T-helper 9 cell (primary cell): ENCODE measurements at places on chromosomes 7 and 10.
A peak's percentile ranks its signal among the peaks of the same experiment; 100 is the strongest.

- no peak for DNase-seq
These were observed 498.9 kb downstream of the RPS24 start for GRCh38 chr10:78532480-78533042.

GRCh38 chr10:107232013-107232412, 67.5 kb upstream of the SORCS1 start:
- DNase-seq: no peak

- DNase-seq: no peak
These were observed 5.8 kb upstream of the CPA1 start for GRCh38 chr7:130374507-130374906.

DNA sequence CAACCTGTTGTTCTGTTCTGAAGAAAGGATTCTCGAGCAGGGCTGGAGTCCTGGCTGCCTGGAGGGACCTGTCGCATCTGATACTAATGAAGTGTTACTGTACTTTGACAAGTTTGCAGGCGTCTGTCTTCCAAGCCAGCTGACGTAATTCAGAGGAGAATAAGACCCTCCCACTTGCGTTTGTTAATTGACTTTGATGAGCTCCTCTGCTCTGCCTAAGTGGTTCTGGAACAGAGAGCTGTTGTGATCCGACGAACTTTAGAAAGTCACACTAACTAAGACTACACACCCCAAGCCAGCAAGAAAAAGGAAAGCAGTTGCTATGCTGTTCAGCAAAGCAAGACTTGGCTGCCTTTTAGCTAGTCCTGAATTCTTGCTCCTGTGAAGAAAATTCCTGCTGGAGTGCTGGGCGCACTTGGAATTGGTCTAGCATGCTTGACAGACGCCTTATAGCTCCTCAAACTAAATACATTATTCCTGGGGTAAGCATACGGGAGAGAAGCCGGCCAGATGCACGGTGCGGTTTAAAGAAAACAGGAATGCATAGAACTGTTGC, 200.3 kb downstream of the CACNB2 start:
- DNase-seq: no peak

- DNase-seq: no peak
These were observed 131.7 kb downstream of the DNAJB6 start for GRCh38 chr7:157468221-157469111.

DNA sequence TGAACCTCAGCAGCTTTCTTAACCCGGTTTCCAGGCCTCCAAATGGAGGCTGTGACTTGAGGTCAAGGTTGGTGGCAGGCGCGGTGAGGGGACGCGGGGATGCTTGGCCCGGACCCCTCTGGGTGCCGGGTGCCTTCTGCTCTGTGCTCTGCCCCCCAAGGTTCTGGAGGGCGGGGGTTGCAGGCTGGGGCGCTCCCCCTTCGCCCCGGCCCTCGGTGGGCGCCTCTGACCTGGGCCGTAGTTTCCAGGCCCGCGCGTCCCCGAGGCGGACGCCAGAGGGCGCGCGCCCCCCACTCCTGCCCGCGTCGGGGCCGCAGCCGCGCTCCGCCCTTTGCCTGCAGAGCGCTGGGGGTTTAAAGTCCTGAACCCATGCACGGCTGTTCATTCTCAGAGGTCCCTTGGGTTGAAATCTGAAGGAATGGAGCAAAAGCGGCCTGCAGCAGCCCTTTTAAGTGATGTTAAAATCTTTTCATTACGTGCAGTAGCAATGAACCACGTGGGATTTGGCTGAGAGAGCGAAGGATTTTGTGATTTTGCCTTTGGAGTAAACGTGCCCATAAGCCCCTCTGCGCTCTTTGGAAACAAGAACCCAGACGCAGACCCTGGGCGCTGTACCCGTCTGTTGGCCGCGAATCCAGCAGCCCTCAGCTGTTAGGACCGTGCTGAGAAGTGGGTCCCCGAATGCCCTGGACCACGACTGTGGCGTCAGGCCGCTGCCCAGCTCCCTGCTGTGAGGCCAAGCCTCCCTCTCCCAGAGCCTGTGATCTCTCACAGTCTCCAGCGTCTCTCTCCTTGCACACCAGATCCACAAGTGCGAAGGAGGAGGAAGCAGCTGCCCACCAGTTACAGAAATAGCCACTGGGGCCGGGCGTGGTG, 135.0 kb downstream of the ACTR3B start:
- DNase-seq: no peak

GRCh38 chr7:130951303-130951975, 217.4 kb upstream of the KLF14 start:
- peak; percentile 44 for DNase-seq

DNA sequence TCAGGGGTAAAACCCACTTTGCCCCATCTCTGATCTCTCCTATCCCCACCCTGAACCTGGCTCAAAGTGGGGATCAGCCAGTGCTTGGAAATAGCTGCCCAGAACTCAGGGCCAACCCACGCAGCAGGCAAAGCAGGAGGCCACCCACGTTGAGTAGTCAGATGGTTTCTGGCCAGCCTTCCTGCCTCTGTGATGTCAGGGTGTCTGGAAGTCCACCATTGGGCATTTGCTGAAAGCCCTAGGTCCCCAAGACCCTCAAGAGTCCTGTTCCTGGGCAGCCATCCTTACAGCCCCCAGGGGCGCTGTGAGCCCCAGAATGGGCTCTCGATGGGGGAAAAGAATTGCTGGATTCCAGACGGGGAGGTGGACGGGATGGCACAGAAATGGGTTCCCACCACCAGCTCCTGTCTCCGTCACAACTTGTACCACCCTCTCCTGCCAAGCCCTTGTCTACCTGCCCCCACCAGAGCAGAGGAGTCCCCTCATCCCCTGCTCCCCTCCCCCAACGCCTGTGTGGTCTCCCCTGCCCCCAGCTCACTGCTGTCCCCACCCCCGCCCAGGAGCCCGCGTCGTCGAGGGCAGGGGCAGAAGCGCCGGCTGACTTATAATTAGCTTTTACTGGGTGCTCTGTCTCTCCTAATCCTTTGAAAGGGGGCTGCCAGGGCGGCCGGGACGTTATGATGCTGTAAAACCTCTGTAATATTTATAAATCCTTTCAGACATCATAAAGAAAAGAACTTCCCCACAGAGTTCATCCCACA, 3.9 kb downstream of the MYL10 start:
- no peak for DNase-seq
